ENCODE measurements at places on chromosomes 13 and 19.

- DNase-seq, result no peak
Observed at GRCh38 chr19:16205205-16206045, 7.7 kb downstream of the AP1M1 start.

DNA sequence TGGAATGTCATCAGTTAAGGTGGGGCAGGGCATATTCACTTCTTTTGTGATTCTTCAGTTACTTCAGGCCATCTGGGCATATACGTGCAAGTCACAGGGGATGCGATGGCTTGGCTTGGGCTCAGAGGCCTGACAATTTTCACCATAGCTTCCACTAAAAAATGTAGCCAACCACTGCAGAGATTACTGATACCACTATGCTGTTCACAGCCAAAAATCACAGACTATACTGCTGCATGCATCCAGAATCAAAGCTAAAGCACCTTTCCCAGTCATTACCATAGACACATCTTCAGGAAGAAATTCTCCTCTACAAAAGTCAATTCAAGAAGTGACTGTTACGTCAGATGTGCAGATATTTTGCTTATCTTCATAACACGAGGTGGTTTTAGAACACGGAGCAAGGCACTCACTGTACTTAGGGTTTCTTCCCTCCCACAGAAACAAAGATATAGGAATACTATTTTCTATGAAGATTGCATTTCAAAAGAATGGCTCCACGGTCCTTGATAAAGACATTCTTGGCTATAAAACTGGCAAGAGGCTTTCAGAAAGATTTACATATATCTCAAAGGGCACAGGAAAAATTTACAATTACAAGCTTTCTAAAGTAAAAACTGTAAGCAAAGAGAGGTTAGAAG is 1556.6 kb upstream of the PRR20A start:
- no peak for DNase-seq

DNA sequence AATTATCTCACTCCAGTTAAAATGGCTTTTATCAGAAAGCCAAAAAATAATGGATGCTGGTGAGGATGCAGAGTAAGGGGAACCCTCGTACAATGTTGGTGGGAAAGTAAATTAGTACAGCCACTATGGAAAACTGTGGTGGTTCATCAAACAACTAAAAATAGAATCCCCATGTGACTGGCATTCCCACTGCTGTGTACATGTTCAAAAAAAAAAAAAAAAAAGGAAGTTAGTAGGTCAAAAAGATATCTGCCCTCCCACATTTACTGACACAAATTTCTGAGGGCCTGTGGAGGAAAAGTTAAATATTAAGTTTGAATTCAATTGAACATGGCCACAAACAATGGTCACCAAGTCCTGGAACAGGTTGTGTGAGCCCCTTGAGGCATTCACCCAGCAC is 9.8 kb upstream of the ZSCAN5A start:
- no peak for DNase-seq

DNA sequence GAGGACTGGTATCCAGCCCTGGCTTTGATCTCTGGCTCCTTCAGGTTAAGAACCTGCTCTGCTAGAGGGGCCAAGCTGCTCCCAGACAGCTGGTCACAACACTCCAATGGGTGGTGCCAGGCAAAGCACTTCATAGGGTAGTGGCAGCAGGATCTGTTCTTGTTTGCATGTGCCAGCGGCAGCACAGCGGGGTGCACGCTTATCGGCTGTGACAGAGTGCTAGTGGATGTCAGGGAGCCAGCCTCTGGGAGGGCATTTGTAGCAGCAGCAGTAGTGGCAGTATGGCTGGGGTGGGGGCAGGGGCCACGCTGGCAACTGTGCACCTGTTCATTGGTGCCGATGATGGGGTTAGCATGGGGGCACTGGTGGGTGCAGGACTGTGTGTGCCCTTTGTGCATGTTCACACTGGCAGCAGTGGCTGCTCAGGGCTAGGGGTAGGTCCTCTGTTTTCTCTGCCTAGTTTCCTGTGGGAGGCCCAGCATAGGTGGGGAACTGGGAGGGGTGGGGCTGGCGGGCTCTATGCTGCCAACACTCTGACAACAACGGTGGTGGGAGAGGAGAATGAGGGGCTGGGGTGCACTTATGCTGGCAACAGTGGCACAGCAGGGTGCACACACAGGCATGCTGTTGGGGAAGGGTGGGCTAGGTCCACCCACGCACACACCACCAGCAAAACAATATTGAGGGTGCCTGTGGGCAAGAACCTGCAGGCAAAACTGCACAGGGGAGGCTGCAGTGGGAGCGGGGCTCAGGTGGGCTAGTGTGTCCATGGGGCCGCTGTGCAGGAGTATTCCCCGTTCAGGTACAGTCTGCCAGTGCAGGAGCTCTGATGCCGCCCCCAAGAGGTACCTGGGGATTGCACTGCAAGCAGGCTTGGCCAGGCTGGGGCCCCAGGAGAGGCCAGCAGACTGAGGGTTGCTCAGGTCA is 19.3 kb downstream of the AP1M1 start:
- no peak for DNase-seq

DNA sequence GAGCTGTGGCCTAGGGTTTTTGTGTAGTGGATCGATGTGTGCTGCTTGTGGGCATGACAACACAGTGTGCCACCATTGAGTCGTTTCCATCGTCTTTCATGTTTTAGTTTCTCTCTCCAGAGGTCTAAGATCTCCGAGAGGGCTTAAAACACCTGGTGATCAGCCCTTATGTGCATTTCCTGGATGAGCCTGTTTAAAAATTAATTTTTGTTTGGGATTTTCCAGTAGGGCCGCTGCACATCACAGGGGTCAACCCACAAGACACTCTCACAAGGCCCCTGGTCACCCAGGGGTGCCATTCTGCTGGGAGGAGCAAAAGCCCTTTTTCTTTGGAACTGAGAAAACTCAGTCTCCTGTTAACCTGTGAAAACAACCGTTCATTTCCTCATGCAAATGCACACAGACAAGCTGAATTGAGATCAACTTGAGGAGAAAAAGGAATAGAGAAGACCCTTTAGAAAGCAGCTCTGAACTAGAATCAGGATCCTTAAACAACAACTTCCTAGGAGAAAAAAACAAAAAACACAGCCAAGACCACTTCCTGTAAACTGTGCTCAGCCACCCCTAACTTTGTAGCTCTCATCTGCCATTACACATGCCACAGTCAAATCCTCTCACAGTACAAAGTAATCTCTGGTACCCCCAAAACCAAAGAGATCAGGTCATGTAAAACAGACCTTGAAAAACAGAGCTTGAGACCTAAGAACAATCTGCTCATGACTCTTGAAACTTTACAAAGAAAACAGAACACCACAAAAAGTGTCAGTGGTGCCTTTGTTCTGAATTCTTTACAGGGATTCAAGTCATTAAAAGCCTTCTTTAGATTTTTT is 8.3 kb upstream of the MTRF1 start:
- DNase-seq, result no peak

- no peak for DNase-seq
Observed at GRCh38 chr19:2514981-2515518, 39.1 kb downstream of the GADD45B start.

DNA sequence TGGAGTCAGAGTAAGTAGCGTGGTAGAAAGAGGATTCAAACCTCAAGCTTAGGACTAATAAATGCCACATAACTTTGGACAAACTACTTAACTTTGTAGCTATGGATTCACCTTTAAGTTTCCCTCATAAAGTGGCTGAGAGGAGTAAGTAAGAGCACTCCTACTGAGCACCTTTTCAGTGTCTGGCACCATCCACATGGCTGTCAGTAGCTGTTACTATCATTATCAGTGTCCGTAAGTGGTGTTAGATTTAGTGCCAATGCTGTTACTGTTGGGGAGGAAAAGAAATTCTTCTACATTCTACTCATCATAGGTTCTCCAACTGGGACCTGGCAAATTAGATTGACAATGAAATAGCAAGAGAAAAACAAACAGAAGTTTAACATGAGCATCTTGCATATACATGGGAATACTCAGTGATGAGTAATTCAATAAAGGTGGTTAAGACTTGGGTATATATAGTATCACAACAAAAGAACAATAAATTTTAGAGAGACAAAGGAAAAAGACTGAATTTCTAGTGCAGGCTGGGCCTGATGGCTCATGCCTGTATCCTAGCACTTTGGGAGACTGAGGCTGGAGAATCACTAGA is 165.6 kb upstream of the NBEA start:
- no peak for DNase-seq

DNA sequence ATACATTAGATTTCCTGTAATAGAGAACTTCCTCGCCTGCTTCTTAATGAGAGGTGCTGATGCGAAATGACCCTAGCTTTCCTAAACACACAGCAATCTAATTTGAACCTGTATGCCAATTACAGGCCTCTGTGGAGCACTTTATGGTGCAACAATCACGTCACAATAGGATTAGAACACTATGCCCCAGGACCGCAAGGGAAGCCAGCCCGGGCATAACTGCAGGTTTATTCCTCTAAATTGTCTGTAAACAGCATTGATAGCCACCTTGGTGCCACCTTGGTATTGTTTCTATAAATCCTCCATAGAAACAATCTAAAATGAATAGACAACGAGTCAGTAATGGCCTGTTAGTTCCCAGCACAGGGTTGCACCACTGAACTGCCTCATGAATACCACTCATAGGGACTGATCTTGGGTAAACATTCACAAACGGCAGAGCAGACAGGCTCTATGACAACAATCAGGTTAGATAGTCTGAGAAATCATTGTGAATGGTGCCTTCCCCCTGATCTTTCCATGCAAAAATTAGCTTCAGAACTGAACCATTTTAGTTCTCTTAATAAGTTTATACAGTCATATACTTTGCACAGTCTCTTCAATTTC is 182.5 kb upstream of the OBI1 start:
- DNase-seq, result no peak

DNA sequence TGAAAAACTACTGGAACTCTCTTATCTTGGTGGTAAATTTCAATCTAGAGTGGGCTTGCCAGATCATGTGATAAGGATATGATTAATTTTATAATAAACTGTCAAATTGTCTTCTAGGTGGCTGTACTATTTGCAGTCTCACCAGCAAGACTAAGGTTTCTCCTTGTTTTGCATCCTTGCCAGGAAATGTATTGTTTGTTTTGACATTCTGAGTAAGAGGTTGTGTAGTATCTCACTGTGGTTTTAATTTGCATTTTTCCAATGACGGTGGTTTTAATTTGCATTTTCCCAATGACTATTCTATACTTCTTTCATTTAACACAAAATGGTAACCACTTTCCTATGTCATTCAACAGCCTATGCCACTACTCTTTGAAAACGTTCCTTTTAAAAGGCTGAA is 2.0 kb downstream of the CAB39L start:
- no peak for DNase-seq

- DNase-seq, result no peak
Observed at GRCh38 chr19:7905268-7905667, 1.6 kb downstream of the MAP2K7 start.

DNA sequence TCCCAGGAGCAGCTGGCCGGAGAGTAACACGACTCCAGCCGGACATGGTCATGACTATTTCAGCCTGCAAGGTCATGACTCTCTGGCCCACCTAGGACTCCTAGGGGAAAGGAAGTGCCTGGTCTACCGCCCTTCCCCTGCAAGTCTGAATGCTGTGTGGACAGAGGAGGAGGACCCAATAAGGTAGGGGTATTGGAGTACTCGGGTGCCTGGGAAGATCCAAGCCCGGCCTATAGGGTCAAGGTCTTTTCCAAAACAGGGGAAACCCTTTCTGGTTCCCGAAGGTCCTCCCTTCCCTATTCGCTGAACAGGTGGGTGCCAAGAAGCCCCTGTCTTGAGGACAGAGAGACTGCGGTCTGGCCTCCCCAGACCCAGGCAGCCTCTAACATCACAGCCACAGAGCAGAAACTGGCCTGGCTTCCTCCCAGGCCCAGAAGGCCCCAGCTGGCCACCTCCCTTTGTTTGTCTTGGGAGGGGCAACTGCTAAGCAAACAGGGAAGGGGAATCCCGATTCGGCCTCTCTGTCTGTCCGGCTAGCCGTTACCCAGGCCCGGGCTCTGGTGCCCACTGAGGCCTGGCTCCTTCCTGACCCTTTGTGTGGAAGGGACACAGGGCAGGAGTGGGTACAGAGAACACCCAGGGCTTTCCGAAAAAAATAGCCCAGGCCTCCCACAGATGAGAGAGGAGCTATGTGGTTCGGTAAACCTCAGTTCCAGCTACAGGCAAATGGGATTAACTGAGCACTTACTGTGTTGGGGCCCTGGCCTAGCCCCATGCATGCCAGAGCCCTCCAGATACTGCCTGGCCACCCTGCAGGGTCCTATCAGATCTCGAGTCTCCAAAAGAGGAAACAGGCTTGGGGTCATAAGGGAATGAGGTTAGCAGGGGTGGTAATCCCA is 5.2 kb upstream of the GRAMD1A start:
- no peak for DNase-seq

DNA sequence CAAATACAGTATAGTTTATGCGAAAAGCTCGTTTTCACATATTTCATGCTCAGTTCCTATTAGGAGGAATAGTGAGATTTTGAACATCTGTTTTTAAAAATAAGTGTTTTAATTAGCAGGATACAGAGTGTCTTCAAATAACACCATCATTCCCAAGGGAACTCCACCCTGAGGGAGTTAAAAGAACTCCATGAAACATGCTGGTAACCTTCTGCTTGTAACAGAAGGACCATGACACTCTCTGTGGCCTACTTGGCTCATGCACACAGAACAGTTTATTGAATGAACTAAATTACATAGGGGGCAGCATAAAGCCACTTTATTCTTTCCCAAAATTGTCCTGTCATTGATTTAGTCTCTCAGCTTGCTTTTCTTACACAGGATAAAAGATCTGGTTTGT is 809.5 kb upstream of the SLITRK6 start:
- DNase-seq, result no peak

DNA sequence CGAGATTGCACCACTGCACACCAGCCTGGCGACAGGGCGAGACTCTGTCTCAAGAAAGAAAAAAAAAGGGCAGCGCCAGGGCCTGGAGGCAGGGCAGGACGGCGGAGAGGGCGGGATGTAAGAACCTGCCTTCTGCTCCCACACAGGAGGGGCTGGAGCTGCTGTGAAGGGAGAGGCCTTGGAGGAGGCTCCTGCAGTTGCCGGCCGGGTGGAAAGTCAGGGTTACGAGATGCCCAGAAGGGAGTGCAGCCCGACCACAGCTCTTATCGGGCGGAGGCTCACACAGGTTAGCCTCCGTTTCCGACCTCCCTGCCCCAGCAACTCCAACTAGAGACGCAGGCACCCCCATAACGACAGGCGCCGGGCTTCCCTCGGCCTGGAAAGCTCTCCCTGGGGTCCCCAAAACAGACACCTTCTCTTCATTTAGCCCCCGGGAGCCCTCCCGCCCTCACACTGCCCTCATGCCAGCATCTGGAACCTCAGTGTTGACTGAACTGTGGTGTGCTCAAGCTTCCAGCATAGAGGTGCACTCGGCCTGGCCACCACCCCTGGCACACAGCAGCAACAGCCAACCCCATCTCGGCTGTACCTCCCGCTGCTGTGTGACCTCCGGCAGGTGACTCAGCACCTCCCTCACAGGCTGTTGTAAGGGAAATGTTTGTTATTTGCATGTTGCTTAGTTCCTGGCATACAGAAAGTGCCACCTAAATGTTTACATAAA is 1.4 kb downstream of the PLPP2 start:
- peak; percentile 33 for DNase-seq

Measured in brain microvascular endothelial cell (primary cell).